ENCODE measurements at places on chromosomes 5 and 9.

DNA sequence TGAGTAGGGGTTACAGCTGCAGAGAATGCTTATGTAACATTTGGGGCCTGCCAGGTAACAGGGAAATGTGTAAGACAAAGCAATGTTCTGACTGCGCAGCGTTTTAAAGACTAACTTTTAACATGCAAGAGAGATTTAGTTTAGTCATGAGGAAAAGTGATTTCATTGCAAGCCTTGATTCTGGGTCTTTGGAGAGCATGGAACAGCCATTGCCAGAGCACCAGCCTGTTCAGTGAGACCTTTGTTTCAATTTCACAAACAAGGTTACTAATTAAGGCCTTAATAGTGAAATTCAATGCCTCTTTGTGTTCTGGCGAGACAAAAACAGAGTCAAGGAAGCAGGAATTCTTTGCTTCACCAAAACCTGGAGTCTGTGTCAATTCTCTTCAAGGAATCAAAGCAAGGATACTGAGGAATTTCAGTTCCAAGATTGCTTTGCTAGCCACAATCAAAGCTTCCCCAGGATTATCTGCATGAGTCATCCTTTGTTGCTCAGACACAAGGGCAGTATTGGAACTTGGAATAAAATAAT is 14.4 kb downstream of the CKMT2 start:
- DNase-seq, result no peak

GRCh38 chr5:165665735-165666400 is 2160.4 kb downstream of the MAT2B start:
- DNase-seq, result no peak

GRCh38 chr9:81317223-81317622 is 372.1 kb downstream of the TLE1 start:
- DNase-seq, result no peak

- no peak for DNase-seq
These were observed 249.2 kb upstream of the POU5F2 start for GRCh38 chr5:93990504-93991070.

DNA sequence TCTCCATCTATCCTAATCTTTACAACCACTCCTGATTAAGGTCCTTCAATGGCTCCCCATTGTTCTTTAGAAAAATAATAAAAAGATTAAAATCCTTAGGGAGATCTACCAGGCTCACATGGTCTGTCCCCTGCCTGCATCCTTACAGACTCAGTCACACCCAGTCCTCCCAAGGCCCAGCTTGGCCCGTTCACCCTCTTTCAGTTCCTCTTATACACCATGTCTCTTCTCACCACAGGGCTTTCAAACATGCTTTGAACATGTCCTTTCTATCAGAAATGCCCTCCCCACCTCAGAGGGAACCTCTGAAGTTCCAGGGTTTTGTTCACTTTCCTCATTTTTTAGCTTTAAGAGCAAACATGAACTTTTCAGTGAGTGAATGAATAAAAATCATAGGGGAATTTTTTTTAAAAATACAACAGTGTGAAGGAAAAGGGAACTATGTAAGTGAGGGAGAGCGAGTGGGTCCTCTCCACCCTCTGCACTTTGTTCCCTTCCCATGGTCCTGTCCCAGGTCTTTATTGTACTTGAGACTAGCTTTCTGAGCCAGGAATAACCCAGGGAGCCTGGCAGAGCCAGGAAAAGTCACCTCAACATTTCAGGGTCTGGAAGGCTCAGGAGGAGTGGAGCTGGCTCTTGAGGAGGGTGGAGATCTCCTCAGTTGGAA is 55.3 kb downstream of the TRPC7 start:
- no peak for DNase-seq

- DNase-seq, result no peak
These were observed 24.2 kb downstream of the NANS start for GRCh38 chr9:98080780-98081179.

GRCh38 chr9:121390372-121390771 is 20.3 kb upstream of the STOM start:
- DNase-seq, result no peak

DNA sequence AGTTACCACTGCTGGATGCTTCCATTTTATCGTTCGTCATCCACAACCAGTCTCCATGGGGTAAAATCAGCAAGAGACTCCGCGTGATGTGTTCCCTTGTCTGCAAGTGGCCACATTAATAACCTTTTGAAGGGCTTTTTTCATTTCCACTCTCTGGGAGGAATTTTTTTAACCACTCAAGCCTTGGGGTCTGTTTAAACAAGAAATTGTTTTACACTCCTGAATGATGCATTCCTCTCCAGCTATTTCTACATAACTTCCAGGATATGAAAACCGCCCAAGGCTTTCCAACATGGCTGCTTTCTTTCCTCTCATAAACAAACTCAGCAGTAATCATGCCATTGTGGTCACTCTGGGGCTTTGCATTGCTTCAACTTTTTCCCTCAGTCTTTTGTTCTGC is 217.2 kb upstream of the DAPK1 start:
- DNase-seq, result no peak

- DNase-seq, result no peak
These were observed 83.7 kb downstream of the HRH2 start for GRCh38 chr5:175741556-175741955.

GRCh38 chr9:89850631-89851325 is 246.0 kb downstream of the GADD45G start:
- no peak for DNase-seq

DNA sequence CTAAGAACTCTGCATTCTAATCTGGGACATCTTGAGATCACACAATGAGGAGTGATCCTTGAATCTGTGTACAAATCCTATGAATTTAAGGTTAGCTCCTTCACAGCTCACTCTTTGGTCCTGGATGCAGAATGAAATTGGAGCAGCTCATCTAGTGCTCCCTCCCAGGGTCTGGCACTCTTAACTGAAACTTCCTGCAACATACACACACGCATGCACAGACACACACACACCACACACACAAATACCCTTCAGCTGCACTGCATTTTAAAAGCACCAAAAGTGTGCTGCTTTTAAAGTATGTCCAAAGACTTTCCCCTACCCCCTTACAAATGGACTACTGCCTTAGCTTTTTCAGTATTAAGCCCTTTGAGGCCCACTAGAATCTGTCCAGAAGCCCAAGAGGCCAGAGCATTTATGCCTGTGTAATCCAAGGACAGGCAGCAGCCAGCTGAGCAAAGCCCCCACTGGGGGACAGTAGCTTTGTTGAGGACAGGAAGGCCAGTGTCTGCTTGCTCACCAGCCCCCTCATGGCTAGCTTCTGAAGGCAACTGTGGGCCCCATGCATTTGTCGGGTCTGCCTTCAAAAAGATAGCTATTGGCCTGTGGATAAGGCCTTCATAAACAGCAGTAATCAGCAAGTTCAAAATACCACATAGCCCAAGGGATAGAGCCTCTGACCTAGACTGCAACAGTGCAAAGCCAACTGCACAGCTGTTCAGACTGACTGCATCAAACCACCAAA is 43.6 kb downstream of the CDO1 start:
- DNase-seq, result no peak

DNA sequence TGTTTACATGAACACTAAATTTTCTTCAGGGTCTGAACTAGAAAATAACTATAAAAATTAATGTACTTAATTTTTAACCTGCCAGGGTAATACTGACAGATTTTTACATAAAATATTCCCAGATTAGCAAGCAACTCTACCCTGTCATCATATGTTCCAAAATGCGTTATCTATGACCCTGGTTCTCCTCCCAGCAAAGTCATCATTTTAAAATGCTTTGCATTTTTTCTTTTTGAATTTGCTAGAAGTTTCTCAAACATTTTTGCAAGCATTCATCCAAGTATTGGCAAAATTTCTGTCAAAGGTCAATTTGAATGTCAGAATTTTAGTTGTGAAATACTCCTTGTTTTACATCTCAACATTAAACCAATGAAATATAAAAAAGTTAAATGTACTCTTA is 144.5 kb upstream of the FTMT start:
- DNase-seq, result no peak

DNA sequence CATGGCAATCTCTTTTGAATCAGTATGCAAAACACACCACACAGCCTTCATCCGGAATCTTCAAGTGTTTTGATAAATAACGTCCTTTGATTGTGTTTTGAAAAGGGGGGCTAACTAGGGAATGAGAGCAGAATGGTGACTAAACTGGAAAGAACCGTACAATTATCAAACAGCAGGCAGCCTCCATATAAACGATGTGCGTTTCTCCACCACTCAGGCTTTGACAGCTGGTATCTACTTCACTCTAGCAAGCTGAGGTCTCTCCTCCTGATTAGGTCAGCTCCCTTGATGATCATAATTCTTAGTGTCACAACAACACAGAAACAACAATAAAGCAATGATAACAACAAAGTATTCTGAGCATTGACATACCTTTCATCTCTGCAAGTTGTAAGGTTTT is 465.9 kb downstream of the TUSC1 start:
- DNase-seq, result no peak

- no peak for DNase-seq
These were observed 33.2 kb downstream of the IDNK start for GRCh38 chr9:83656032-83656680.

- no peak for DNase-seq
These were observed 165.9 kb downstream of the ICE1 start for GRCh38 chr5:5588386-5588785.

DNA sequence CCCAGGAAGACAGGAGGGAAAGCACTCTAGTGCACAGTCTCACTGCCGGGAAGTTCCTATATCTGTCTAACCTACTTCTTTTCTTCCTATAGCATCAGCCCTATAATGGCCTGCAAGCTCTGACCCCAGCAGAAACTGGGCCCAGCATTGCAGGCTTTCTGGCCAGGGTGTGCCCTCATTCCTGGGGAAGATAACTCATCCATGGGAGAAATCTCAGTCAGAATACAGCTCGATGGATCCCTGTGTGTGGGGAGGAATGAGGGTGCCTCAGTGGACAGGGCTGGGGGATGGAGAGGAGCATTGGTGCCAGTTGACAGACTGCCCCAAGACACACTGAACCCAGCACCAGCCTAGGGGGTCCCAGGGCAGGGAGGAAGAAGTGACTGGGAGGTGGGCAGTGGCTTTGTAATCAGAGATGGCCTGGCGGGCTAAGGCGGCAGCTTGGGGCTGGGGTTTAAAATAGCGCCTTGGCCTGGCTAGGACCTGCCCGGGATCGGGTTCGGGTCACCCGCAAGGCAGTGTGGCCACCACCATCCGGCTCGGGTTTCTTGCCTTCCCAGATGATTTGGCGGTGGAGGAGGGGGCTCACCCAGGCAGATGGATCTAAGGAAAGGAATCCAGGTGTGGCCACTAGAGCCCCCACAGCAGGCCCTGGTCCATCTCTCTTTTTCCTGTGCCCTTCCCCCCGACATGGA is 7.6 kb upstream of the CXXC5 start:
- no peak for DNase-seq

DNA sequence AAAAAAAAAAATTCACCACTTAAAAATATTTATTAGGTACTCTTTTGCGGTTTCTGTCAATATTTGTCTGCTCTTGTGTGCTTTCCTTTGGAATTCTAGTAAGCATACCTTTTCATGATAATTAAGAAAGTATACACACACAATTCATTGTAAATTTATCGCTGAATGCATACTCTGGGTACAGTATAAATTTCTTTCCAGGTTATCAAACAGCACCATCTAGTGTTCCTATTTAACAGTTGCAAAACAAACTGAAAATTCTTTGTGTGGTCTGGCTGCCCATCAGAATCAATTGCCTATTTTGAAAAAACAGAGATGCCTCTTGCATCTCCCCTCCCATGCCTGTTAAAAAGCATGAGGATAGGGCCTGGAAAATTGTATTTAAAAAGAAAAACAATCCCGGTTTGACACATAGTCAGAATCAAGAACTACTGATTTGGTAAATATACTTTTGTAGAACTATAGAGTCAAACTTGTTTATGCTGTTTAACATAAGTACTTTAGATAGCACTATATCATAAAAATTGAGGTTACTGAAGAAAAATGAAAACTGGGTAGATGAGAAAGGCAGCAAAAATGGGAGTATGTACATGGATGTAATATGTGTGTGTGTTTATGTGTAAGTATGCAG is 16.2 kb downstream of the PGGT1B start:
- no peak for DNase-seq

DNA sequence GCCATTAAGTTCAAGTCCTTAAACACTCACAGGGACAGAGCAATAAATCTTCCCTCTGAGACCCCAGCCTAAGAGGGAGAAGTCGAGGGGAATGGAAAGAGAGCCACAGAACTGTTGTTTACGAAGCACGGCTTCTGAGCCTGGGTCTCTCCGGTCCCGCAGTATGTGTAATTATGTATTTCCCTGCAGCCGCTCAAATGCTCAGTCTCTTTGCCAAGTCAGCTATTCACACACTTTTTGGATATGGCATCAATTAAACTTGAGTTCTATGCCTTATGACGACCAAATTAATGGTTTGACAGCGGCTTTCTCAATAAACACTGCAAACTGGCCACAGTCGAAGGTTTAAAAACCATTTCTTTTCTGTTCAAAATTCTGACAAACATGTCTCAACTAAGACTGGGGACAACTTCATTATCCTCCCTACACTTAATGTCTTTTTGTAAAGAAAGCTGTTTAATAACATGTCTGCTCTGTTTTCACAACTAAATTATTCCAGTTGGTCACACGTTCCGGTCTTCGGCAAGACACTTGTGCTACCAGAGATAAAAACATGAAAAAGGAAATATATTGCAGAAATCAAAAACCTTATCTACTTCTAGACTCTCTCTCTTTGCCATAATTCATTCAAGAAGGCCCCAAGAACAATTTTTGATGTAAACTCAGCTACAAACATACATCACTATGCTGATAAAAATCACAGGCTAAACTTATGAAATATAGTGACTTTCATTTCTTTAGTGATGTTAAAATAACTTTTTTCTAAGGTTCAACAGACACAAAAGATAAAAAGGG is 203.2 kb downstream of the GAPVD1 start:
- DNase-seq, result no peak

- no peak for DNase-seq
These were observed 492 bp upstream of the NEK6 start for GRCh38 chr9:124257070-124257843.

GRCh38 chr5:178381921-178382695 is 149.5 kb upstream of the PHYKPL start:
- DNase-seq, result no peak

GRCh38 chr9:91845879-91846278 is 104.1 kb downstream of the ROR2 start:
- DNase-seq, result no peak

DNA sequence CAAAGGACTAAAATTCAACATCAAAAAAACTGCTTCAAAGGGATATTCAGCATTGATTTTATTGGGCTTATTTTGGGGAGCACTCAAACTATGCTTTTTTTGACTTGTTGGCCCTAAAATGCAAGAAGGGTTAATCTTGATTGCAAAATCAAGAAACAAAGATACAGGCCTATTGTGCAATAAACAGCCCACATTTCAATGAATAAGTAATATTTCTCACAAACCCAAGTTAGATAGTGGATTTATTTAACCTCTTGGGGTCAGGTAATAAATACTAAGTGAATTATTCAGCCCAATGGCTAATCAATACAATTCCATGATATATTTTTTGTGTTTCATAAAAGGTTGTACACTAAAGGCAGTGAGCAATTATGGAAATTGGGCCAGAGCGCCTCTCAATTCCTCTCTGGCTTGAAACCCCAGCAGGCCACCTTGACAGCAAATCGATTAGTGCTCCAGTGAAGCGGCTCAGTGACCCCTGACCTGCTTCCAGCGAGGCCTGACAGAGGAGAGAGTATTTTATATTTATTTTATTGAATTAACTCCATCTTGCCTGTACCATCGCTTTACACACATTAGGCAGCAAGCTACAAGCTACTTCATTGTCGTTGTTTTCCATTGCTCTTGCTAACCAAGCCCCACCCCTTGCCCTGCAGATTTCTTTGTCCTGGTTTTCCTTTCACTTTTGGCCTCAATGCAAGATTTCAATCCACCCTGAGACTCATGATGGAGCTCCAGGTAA is 65.5 kb downstream of the EBF1 start:
- no peak for DNase-seq

- DNase-seq, result peak; percentile 50
These were observed 148.4 kb downstream of the MAPKAP1 start for GRCh38 chr9:125558453-125559092.

All from NCI-H524 treated with DMSO at 0.1 percent for 48 hours (cell line).